SW 1271 (cell line): ENCODE measurements at places on chromosomes 5 and 9.

DNA sequence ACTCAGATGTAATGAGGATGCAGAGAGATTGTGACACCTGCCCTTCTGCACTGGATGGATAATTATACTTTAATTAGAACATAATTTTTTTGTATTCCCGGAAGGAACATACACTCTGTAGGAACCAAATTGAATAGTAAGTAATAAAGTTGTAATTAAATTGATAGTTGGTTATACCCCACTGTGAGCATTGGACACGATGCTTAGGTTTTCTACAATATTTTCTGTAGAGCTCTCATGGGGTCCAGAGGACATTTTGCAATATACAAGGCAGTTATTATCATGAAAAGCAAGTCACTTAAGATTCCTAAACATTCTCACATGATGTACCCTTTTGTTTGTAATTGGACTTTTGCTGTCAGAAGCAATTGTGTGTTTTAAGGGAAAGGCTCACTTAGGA lies 63.4 kb downstream of the DIRAS2 start:
- DNase-seq: no peak

- DNase-seq: no peak
Measured at GRCh38 chr5:13990896-13991295, 46.4 kb upstream of the DNAH5 start.

DNA sequence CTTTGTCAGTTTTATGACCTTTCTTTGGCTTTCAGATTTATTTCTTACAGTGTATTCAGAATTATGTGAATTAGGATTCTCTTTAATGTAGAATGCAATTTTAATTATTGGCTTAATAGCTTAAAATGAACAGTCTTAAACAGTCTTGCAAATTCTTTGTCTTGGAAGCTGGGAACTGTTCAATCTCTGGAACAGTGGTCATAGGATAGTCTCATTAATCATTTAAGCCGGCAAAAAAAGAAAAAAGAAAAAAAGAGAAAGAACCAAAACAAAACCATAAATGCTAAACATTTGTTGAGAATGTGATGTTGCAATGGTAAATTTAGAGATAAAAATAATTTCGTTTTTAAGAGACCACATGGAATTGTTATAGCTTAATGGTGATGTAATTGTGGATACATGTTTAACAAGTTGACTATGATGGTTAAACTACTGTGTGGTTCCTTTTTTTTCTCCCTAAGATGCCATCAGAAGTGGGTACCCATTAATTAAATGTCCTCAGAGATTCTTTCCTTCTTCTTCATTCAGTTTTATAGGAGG lies 61.6 kb downstream of the NNT start:
- no peak for DNase-seq

DNA sequence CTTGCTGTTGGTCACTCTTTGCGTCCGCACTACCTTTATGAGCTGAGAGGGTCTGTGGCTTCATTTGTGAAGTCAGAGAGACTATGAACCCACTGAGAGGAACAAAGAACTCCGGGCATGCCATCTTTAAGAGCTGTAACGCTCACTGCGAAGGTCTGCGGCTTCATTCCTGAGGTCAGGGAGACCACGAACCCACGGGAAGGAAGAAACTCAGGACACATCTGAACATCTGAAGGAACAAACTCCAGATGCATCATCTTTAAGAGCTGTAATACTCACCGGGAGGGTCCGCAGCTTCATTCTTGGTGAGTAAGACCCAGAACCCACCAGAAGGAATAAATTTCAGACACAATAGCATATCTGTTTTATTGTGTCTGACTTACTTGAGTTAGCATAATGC lies 19.2 kb downstream of the GCNT1 start:
- no peak for DNase-seq

GRCh38 chr9:110111868-110112267 lies 96.1 kb downstream of the C9orf152 start:
- DNase-seq: no peak

GRCh38 chr5:40547994-40548575 lies 131.6 kb upstream of the PTGER4 start:
- no peak for DNase-seq

DNA sequence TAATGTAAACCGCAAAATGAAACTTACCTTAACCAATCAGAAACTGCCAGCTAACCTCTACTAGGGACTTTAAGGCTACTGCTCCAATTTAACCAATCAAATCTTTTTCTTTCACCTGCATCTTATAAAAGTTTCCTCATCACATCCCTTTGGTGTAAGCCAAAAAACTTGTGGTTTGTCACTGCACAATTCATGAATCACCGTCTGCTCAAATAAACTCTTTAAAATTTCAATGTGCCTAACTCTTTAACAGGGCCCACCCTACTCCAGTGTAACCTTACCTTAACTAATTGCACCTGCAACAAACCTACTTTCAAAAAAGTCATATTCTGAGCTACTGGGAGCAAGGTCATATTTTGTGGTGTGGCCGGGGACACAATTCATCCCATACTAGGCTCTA lies 172.2 kb upstream of the GRAMD2B start:
- DNase-seq: no peak

GRCh38 chr5:138943599-138944173 lies 68.6 kb upstream of the LRRTM2 start:
- DNase-seq: no peak

DNA sequence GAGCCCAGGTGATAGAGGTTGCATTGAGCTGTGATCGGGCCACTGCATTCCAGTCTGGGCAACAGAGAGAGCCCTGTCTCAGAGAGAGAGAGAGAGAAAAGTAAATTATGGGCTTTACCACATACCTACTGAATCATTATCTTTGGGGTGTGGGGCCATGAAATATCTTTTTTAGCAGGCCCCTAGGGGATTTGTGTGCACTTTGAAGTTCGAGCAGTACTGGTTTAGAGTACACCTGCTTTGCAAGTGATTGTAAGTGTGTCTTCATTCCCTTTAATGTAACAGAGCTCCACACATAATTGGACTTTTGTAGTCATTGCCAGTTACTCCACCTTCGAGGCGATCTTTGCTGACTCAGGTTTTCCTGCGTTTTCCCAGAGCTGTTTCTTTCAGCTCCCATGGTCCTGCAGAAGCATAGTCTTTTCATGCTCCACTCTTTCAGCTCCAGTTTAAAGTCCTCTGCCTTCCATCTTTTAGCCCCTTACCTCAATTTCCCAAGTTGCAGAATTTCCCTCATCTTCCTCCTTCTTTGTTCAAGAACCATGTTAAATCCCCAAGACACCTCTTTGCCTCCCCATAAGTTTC lies 24.0 kb upstream of the FRMPD1 start:
- no peak for DNase-seq

DNA sequence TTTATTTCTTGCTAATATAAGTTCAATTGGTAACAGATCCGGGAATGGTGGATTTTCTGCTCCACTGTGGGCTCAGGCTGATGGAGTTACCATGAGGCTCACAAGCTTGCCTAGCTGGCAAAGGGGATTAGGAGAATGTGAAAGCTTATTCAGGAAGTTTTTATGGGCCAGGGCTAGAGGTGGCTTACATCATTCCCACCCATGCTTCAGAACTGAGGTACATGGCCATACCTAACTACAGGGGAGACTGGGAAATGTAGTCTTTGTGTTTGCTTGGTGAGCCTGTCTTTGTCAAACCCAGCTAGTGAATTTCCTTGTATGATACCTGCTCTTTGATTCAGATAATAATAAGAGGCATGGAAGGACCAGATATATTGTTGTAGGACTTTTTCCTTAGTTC lies 105.9 kb upstream of the DHFR start:
- DNase-seq: no peak

- no peak for DNase-seq
Measured at GRCh38 chr9:4939118-4939561, 45.9 kb upstream of the JAK2 start.

GRCh38 chr5:135930949-135931295 lies 23.9 kb downstream of the LECT2 start:
- no peak for DNase-seq

- no peak for DNase-seq
Measured at GRCh38 chr9:115978091-115978490, 175.5 kb upstream of the PAPPA start.

DNA sequence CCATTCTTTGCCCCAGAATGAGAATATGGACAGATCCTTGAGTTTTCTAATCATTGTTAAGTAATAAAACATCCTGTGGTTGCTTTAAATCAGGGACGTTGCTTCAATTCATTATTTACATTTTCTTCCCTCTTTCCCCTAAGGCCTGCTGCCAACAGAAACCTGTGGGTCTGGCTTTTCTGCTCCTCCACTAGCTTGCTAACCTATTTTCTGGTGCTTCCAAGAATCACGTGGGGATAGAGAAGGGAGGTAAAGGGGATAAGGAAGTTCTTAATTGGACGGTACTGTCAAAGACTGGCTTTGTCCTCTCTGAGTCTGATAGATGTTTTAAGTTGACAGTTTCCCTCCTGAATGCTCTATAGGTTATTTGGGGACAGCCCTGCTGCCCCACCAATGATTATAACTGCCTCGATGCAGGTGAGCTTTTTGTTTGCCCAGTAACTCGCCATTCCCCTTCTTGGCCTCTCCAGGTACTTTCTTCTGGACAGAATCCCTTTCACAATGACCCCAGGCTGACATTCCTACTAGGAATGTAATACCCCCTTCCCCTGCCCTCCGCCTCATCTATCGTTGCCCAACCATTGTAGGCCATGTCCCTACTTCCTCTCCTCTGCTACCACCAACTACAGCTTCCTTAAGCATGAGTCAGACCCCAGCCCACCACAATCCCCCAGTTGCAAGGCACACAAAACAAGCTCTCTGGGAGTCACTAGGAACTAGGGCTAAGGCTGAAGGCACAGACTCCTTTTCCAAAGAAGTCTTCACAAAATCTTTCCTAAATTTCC lies 19.9 kb upstream of the CPEB4 start:
- no peak for DNase-seq

GRCh38 chr9:137391411-137391754 lies 31.6 kb downstream of the EXD3 start:
- DNase-seq: no peak

DNA sequence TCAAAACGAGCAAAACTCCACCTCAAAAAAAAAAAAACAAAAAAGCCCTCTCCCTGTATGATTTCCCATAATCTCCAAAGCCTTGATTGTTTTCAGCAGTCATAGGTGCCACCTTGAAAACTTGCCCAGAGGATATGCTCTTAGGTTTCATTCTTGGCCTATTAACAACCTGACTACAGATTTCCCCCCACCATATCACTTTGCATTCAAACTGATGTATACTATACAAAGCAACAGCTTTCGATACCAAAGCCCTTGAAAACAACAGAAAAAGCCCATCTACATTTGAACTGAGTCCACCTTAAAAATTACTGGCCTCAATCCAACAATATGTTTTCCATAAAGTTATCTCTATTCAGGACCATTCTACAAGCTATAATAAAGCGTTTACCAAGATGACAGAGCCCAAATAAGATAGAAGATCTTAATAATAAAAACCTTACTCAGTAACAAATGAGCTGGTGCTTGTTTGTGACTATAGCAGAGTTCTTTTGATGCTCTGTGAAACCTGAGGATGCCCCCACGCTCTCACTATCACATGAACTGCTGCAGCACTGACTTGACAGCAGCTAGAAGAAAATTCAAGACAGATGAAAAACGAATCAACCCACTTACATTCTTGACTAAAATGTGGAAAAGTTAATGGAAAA lies 44.4 kb downstream of the FNBP1 start:
- DNase-seq: no peak

GRCh38 chr5:157859227-157859575 lies 256 bp upstream of the CLINT1 start:
- DNase-seq: no peak

DNA sequence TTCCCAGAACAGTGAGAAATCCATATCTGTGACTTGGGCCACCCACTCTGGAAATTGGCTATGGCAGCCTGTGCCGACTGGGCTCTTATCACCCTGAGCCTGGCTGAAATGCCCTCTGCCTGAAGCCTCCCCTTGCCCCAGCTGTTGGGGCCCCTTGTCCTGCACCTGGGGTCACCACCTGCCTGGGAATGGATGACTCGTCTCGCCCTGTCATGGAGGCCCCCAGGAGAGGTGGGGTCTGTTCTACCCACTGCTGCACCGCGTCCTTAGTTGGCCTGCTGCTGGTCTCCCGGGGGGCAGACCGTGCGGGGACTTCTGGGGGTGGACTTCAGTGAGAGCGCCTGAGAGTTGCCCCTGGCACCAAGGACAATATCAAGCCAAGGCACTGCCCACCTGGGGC lies 46.6 kb upstream of the COL5A1 start:
- no peak for DNase-seq

GRCh38 chr9:748861-749497 lies 92.5 kb upstream of the DMRT1 start:
- DNase-seq: no peak

DNA sequence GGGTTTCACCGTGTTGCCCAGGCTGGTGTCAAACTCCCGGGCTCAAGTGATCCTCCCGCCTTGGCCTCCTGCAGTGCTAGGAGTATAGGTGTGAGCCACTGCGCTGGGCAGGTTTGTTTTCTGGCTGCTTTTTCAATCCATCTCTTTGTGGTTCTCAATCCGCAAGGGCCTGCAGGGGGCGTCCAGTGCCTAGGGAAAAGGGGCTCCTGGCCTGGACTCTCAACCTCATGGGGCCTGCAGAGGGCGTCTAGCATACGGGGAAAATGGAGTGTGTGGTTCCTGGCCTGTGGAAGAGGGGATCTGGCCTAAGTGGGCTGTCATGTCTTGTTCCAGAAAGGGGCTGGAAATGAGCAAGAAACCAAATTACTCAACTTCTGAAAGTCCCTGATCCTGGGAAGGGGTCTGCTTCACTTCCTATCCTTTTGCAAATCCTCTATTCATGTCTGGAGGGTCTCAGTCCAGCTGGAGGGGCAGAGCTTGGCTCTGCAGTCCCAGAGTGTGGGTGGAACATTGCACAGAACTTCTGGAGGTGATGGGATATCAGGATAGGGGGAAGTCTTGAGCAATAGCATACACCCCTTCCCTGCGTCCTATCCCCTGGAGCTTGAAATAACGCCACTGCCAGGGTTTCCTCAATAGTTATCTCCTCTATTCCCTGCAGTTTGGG lies 12.7 kb upstream of the CCL27 start:
- peak; percentile 33 for DNase-seq

DNA sequence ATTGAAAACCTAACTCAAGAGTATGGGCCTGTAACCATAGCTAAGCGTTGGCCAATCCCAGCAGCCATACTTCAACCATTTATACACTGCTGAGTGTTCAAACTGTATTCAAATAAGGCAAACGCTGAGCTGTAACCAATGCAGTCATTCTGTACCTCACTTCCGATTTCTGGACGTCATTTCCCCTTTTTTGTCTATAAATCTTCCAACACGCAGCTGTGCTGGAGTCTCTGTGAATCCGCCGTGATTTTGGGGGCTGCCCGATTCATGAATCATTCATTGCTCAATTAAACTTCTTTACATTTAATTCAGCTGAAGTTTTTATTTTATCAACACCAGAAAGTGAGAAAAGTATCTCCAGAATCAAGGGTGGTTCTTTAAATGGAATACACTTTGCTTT lies 31.7 kb downstream of the MTX3 start:
- DNase-seq: no peak
